Activated CD8-positive, alpha-beta memory T cell treated with anti-CD3 and anti-CD28 coated beads for 1 hour (primary cell): ENCODE measurements at places on chromosomes 5 and 9.

DNA sequence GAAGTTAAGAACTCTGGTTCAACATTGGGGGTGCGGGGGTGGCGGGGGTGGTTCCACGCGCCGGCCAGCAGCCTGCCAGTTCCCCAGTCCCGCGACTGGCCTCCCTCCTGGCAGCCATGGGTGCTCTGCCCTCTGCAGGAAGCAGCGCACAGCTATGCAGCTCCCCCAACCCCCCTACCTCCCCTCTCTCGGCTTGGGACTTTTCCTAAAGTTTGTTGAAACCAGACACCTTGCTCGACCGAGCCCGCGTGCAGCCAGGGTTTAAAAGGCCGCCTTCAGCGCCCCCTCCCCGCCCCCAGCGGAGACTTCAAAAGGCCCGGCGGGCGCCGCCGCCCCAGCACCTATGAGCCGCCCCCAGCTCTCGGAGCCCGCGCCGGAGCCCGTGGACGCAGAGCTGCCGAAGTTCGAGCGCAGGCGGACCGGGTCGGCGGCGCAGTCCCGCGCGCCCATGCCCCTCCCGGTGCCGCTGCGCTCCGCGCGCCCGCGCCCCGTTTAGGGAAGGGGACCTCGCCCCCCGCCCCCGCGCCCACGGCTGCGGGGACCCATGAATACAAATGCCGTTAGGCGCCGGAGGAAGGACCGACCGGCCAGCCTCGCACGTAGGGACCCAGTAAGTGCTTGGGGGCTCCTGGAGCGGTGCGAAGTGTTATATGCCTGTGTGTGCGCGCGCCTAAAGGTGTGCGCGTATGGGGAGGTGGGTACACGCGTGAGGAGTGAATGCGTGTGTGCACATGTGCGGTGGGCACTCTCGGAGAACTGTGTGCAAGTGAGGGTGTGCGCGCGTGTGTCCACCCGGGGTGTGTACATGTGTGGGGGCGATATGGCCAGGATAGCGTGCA is 1.4 kb upstream of the COL27A1 start:
- DNase-seq: no peak

- DNase-seq: no peak
These were observed 31.1 kb upstream of the CPLX2 start for GRCh38 chr5:175840050-175840841.

GRCh38 chr5:37722236-37723161 is 117.3 kb downstream of the GDNF start:
- no peak for DNase-seq

GRCh38 chr5:168604436-168604835 is 25.3 kb upstream of the PANK3 start:
- DNase-seq: no peak

- DNase-seq: no peak
These were observed 78.2 kb upstream of the MAN2A1 start for GRCh38 chr5:109611505-109611904.

DNA sequence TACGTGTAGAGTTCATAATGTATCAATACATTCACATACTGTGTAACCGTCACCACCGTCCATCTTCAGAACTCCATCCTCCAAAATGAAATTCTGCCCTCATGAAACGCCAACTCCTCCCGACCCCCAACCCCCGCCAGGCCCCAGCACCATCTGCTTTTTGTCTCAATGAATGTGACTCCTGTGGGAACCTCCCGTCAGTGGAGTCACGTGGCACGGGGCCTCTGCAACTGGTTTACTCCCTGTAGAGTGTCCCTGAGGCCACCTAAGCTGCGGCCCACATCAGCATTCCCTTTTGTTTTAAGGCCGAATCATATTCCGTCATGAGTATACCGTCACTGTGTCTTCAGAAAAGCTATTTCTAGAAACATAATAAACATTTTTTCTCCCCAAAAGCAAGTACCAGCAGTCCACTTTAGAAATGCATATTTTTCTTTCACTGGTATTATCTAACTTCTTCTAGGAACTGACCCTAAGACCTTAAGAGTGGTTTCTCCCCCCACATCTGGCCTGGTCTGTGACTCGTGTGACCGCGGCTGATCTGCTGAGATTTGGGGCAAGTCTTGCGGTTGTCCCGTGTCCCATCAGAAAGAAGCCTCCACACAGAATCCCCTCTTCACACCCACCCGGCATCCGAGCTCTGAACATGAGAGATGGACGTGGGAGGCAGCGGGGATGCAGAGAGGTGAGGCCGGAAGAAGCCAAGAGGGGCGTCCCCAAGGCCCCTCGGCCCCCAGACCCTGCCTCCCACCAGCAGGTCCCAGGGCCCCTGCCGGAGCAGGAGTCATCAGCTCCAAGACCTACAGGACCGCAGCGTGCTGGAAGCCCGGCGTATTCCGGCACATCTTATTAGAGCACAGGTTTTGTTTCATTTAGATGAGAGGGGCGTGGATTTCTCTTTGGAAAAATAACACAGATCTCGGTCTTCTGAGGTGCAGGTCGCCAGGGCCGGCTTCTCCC is 38.3 kb downstream of the SLC6A3 start:
- no peak for DNase-seq

- no peak for DNase-seq
These were observed 221.2 kb upstream of the CLINT1 start for GRCh38 chr5:158080112-158080511.

DNA sequence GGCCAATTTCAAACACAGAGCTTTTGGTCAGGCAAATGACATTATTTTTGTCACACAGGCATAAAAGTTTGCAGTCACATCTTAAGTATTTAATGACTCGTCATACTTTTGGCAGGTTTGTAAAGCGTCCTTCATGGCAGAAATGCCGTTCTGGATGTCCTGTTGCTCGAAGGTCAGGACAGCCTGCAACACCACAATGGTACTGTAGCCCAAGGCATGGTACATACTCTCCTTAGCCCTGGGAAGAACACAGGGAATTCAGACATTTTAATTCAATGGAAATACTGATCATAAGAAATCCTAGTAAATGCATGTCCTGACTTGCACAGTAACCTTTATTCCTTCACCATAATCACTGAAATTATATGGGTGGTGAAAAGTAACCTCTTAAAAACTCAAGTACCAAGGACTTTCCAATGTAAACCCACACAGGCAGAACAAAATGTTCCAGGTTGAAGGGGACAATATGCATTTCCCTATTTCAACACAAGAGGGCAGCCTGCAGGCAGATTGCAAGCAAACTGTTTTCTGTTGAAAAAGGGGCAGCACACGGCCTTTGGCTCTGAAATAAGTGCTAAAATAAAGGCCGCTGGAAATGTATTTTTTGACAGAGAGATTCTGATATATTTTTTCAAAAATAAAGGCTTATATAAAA is 95.7 kb downstream of the TTC39B start:
- peak; percentile 14 for DNase-seq

GRCh38 chr5:29462241-29462640 is 1731.2 kb upstream of the CDH6 start:
- DNase-seq: no peak

DNA sequence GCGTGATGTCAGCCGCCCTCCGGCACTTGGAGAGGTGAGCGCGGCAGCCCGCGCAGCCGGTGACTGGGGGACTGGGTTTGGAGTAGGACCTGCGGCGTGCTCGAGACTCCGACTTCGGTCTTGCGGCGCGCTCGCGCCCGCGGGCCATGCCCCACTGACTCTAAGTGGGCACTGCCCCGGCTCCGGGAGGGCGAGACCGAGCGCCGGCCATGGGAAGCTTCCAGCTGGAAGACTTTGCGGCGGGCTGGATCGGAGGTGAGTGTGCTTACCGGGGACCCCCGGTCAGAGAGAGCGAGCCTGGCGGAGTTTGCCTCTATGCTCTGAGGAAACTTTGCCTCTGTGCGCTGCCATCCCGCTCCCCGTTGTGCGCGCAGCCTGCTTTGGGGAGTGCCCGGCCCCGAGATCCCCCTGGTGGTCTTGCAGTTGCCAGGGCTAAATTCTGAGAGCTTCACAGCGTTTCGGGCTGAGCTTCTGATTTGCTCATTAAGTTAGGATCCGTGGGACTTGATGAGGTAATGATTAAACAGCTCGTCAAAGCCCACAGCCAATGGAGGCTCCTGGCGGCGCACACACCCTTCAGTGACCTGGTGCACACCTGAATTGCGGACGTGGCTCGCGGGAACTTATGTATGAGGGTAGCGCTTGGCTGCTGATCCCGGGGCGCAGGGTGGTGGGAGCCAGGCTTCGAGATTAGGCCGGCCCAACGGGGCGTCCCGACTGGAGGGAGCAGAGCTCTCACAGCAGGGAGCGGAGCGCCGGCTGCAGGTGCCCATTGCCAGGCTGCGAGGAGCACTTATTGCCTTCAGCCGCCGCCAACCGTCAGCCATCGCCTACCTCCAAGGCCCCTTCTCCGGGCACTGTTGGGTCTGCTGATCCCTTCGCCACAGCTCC is at the start of gene SLC25A48:
Gene SLC25A48, plus strand, starts transcription at position 25 of the 891 bp plus-strand sequence. Its CDS starts 185 bp downstream, at position 210.
- DNase-seq: no peak

GRCh38 chr5:99000876-99001275 is 72.1 kb upstream of the CHD1 start:
- no peak for DNase-seq

DNA sequence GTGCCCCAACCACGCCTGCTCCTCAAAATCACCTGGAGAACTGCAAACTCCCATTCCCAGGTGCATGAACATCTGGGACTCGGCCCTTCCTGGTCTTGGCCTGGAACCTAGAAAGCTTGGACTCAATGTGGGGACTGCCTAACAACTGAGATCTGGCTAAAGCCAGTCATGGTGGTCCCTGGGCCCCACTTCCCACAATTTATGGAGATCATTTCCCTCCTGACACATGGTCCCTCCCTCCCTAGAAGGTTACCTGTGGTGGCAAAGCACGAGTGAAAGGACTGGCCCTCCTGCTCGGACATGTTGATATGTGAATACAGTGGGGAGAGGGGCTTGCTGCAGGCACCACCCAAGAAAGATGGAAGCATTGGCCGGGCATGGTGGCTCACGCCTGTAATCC is 18.8 kb downstream of the BICD2 start:
- DNase-seq: no peak

DNA sequence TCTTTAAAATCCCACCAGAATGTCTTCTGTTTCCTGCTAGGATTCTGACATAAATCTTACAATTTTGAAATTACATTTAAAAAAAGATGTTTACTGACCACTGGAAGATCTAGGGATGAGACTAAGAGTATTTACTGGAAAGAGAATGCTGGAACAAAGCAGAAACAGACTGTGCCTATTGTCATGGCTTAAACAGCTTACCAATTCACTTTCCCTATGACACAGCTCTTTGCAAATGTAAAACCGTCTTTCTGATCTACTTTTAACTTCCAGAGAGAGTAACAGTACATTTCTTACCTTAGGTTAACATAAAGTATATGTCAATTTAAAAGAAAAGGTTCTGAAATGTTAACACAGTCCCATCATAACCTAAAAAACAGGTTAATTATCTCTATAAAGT is 10.7 kb downstream of the GIN1 start:
- no peak for DNase-seq

GRCh38 chr5:148938522-148938882 is 112.1 kb downstream of the ADRB2 start:
- no peak for DNase-seq

GRCh38 chr9:111926421-111926875 is 29.8 kb downstream of the UGCG start:
- DNase-seq: peak; percentile 29

- peak; percentile 68 for DNase-seq
These were observed at the start of gene GRHPR for GRCh38 chr9:37422289-37423104. Gene GRHPR, plus strand, starts transcription at chr9:37422696. Its CDS starts 55 bp downstream, at chr9:37422751.

GRCh38 chr9:20495098-20495497 is 127.2 kb downstream of the MLLT3 start:
- no peak for DNase-seq

DNA sequence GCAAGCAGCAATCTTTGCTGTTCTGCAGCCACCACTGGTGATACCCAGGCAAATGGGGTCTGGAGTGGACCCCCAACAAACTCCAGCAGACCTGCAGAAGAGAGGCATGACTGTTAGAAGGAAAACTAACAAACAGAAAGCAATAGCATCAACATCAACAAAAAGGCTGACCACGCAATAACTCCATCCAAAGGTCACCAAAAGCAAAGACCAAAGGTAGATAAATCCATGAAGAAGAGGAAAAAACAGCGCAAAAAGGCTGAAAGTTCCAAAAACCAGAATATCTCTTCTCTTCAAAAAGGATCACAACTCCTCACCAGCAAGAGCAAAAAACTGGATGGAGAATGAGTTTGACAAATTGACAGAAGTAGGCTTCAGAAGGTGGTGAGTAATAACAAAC is 23.4 kb downstream of the FRMD3 start:
- no peak for DNase-seq

DNA sequence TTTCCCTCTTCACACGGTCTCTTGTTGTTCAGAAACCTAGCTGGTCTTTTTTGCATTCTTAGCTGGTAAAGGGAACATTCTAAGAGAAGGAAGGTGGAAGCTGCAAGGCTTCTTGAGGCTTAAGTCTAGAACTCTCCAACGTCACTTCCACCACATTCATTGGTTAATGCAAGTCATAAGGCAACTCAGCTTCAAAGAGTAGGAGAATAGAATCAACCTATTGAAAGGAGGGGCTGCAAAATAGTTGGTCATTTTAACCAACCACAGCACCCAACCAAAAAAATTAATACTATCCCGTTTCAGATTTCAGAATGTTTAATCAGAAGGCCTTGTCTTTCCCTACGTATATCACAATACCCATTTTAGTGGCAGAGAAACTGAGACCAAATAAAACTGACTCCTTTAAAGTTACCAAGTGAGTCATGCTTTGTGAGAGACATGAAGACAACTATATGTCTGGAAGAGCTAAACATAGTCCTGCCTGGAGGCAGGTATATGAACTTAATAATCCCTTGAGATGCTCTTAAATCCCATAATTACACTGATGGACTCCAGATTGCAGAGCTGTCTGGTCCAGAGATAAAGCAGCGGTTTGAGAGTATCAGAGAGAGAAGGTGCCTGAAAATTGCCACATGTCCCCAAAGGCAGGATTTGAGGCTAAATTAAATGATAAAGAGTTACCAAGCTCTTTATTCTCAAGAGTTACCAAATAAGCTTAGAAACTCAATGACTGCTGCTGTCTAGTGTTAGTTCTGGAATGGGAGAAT is 14.4 kb downstream of the DOCK8 start:
- no peak for DNase-seq

DNA sequence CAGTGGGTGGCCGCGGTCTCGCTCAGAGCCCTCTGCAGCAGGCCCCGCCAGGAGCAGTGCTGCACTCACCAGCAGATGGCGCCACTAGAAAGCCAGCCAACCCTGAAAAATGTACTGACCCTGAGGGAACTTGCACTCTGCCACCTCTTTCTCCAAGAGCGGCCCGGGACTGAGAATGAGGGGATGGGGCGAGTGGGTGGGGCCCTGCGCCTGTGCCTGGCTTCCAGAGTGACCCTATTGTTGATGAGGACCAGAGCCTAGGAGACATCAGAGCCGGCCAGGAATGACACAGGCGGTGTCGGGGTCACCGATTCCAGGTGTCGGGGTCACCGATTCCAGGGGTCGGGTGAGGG is 2.9 kb upstream of the IL17B start:
- peak; percentile 61 for DNase-seq

- no peak for DNase-seq
These were observed 441.5 kb upstream of the CDH9 start for GRCh38 chr5:27479859-27480258.

DNA sequence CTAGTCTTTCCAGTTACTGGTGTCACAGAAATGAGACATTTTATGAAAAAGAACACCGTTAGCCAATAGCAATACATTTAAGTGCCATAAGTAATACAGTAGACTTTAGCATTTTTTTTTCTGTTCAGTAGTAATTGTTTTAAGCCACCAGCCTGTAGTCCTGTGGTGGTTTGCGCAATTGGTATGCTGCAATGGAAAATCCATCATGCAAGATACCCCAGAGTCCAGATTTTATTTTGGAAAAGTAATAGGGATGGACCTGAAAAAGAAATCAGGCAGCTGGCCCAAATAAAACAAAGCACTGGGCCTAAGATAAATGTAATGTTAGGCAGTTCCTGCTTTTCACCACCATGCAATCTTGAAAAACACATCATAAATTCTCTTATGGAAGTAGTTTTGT is 94.6 kb upstream of the RASGRF2 start:
- no peak for DNase-seq

- DNase-seq: no peak
These were observed 11.0 kb downstream of the TMEM268 start for GRCh38 chr9:114621975-114622609.
